ENCODE measurements at places on chromosomes 1 and 21.
A peak's percentile ranks its signal among the peaks of the same experiment; 100 is the strongest.

- no peak for DNase-seq
Observed at GRCh38 chr1:25117233-25117823, 115.0 kb downstream of the SYF2 start.

GRCh38 chr1:244092293-244092963 is 41.3 kb downstream of the ZBTB18 start:
- DNase-seq = no peak

GRCh38 chr1:35470977-35471613 is 86.1 kb downstream of the KIAA0319L start:
- no peak for DNase-seq

GRCh38 chr21:31943561-31943960 is 70.7 kb downstream of the HUNK start:
- no peak for DNase-seq

- no peak for DNase-seq
Observed at GRCh38 chr21:37799211-37800056, 116.8 kb downstream of the KCNJ6 start.

DNA sequence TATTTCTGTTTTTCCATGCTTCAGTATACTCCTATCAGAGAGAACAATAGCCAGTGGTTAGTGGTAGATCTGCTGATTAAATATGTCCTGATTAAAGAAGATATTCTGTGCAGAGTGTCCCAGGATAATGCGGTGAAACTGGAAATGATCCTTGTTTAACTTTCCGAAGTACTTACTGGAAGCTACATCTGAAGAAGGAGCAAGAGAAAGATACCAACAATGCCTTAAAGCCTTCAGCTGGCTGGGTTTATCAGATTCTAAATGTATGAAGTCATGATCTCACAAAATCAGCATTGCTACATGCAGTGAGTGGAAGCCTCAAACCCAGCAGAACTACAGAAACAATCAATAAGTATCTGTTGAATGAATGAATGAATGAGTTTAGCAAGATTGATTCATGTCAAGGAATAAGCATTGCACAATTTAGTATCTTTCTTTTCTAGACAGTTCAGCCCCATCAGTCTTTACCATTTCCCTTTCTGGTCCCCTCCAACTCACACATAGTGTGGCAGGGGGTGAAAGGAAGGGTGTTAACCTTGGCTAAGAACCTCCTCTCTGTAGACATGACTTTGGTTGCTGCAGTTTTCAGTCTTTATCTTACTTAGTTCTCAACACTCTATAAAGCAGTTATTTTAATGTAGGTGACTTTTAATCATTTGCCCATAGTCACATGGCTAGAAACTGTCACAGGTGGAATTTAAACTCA is 24.7 kb upstream of the DNASE2B start:
- no peak for DNase-seq

DNA sequence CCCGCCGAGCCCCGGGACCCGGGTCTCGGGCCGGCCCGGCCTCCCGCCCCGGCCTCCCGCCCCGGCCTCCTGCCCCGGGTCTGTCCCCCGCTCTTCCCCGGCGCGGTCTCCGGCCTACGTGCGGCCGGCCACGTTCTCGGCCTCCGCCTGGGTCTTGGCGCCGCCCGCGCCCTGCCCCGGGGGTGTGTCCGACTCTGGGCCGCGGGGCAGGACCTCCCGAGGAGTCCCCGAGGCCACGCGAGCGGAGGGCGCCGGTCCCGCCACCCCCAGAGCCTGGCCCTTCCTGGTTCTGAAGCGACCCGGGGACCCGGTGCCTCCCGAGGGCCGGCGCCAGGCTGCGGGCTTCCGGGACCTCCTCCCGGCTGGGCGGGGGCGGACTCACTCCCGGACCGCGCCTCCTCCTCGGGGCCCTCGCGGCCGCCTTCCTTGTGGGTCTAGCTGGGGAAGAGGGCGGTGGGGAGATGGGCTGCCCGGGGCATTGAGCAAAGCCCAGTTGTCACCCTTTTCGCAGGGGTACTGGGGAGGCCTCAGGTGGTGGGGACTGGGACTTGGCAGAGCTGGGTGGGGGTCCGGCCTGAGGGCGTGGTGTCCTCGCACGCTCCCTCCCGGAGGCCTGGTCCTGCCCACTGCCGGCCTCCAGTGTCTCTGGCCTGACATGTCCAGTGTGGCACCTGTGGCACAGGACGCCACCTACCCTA is 558 bp downstream of the PFKL start:
- no peak for DNase-seq

DNA sequence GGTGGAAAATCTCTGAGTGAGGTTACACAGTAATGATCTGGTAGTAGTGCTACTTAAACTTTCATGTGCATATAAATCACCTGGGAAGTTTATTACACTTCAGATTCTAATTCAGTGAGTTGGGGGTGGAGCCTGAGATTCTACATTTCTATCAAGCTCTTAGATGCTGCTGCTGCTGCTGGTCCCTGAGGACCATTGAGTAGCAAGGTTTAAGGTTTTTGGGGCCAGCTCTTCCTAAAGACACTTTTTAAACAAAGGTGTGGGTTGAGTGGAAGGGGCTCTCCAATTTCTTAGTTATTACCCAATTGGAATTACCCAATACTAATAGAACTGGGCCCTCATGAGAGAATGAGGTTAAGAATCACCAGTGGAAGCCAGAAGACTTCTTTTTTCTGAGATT is 29.5 kb downstream of the KCNA3 start:
- DNase-seq = no peak

DNA sequence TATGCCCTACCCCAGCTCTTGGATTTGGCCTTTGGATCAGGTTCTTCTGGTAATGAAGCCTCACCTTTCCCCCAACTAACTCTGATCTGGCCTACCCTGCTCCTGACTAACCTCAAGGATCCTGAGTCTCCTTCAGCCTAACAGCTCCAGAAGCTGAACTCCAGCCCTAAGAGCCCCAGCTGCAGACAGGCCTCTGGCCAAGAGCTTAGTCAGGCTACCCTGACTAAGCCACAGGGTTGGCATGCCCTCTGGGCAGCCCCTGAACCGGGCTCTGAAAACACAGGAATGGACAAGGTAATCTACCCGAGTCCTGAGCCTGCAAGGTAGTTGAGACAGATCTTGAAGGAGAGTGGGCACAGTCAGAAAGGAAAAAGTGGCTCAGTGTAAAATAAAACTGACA is 29.4 kb downstream of the COA7 start:
- no peak for DNase-seq

- DNase-seq = no peak
Observed at GRCh38 chr1:60765204-60765603, 317.2 kb upstream of the NFIA start.

DNA sequence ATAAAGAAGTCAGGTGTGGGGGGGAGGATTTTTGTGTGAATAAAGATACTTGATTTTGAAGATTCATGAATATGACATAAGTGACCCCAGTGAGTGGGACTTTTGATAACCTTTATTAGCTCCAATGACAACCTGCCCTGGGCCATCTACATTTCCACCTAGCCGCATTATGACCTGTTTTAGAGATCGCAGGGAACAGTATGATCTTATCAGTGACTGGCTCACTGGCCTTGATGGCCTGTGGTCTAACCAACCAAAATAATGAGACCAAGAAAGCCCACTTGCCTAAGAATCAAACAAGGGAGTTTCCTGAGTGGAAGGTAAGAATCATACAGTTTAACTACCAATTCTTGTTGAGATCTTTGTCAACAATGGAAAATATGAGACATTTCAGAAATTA is 1.8 kb downstream of the ELAPOR1 start:
- no peak for DNase-seq

DNA sequence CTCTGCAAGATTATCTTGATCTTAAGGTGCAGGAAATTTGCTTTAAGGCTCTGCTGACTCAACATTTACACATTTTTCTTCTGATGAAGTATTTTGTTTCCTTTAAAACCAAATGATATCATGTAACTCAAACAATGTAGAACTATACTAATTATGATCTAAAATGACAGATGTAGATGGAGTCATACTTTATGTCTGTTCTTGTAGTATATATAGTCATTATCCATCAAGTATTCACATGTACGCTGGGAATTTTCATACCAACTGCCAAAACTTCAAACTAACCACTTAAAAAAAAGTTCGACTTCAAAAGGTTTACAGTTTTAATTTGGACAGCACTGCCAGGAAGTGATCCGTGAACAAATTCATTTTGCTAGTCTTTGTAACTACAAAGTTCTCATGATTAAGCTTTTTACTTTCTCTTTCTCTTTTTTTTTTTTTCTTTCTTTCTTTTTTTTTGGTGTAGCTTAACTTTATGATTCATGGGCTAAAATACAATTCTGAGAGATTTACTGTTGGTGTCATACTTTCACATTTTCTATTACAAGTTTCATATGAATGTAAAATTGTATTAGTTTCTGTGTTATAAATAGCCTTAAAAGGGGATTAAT is 509.0 kb upstream of the CXADR start:
- peak; percentile 48 for DNase-seq

DNA sequence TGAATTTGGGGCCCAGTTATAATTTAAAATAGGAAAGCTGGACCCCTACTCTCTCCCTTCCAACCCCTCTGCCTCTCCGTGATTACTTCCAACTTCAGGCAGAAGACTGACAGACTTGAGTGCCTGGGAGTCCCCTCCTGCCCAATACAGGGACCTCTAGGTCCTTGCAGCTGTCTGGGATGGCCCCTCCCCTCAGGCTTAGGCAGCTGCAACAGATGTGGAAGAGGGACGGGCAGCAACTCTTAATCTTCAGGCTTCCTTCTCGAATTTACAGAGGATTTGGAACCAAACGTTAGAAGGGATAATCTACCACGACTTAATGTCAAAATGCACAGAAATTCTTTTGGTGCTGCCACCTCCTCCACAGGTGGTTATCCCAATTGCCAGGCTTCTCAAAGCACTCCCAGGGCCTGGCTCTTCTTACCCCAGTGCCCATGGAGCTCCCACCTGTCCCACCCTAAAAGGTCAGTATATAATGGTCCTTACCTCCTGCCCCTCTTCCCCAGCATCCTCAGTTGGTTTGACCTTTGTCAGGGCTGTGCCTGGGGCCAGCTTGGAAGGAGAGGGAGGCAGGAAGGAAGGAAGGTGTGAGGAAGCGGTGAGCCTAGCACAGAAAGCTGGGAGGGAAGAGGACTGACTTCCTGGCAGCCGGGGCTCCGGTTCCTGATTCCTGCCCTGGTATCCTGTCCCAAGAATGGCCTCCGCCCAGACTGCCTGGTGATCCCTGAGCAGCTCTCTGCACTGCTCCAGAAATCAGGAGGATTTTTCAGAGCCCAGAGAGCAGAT is 2.8 kb downstream of the PEA15 start:
- no peak for DNase-seq

- DNase-seq = no peak
Observed at GRCh38 chr1:41013796-41014195, 7.7 kb downstream of the SLFNL1 start.

- no peak for DNase-seq
Observed at GRCh38 chr21:20270365-20271055, 727.7 kb upstream of the NCAM2 start.

GRCh38 chr1:212685429-212685828 is 14.2 kb downstream of the BATF3 start:
- DNase-seq = no peak

DNA sequence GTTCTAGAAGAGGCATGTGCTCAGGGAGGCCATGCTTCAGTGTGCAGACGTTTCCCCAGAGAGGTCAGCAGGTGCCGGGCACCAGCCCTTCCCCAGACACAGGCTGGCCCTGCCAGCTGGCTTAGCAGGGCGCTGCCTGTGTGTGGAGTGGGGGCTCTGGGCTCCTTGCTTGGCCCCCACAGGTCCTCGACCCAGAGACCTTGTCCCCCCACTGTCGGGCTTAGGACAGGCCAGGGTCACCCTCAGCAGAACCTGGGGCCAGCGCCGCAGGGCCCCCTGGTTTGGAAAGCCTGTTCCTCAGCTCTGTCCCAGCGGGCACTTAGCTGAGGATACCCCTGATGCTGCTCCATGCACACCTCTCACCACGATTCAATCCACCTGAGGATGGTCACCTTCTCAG is 172.3 kb upstream of the ARHGEF16 start:
- no peak for DNase-seq

DNA sequence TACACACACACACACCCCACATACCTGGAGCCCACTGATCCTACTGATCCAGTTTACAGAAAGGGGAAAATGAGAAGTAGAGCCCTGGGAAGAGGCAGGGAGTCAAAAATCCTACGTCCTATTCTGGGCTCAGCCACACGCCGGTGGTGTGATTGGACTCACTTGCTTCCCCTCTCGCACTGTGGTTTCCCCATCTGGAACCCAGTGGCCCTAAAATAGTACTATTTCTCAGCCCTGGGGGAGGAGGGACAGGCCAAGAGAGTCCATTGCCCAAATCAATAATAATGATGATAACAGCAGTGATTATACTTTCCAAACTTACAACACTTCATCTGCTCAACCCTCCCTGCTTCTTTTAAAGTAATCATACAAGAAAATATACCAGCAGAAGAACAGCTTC is 2.9 kb upstream of the PIGR start:
- DNase-seq = no peak

GRCh38 chr1:7405844-7406500 is 365.1 kb upstream of the VAMP3 start:
- no peak for DNase-seq

DNA sequence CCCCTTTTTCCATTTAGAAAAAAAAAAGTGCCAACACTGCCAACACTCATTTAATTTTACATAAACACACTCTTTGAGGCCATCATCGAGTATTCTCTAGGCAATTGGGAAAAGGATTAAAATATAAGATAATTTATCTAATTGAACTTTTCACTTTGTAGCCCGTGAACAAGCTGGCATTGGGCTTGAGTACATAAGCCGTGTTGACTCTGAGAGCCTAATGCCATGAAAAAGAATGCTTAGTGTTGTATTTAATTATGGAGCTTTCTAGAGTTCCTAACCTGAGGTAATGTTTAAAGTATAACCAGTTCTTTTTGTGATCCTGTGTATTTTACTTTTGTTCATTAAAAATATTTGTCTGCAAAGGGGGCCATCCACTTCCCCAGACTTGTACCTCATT is 193.8 kb downstream of the LYPLAL1 start:
- no peak for DNase-seq

DNA sequence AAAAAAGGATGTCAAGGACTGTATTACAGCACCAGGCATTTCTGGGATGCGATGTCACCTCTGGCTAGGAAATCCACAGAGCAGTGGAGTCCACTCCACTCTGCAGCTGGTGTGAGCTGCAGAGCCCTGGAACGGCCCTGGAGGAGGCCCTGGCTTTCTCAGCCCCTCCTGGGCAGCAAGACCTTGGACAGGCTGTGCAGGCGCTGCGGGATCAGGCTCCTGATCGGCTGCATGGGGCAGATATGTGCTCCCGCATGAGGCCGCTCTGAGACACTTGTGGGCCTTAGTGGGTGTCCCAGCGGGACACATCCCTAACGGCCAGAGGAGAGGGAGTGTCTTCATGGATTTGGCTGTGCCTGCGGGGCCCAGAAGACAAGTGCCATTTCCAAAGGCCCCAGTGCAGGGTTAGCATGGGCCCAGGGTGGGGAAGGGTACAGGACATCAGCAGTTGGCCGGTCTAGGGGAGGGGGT is 6.2 kb downstream of the DNMT3L start:
- DNase-seq = no peak

DNA sequence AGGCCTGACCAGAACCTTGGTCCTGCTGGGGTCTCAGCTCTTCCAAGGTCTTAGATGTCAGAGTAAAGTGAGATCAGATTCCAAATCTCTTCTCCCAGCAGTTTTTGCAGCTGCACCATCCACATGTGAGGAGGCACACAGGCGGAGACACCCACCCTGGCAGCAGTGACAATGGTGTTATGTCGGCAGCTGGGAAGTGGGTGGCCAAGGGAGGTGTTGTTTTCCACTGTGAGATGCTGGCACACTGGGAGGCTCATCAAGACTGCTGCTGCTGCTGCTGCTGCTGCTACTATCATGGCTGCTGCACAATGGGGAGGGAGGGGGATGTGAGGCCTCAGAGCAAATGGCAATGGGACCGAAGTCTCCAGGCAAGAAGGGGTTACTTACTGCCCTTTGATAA is 23.6 kb downstream of the CAMK2N1 start:
- DNase-seq = no peak

- DNase-seq = no peak
Observed at GRCh38 chr1:154478639-154479038, 23.4 kb upstream of the TDRD10 start.
